ENCODE measurements at places on chromosomes 2 and 18.

DNA sequence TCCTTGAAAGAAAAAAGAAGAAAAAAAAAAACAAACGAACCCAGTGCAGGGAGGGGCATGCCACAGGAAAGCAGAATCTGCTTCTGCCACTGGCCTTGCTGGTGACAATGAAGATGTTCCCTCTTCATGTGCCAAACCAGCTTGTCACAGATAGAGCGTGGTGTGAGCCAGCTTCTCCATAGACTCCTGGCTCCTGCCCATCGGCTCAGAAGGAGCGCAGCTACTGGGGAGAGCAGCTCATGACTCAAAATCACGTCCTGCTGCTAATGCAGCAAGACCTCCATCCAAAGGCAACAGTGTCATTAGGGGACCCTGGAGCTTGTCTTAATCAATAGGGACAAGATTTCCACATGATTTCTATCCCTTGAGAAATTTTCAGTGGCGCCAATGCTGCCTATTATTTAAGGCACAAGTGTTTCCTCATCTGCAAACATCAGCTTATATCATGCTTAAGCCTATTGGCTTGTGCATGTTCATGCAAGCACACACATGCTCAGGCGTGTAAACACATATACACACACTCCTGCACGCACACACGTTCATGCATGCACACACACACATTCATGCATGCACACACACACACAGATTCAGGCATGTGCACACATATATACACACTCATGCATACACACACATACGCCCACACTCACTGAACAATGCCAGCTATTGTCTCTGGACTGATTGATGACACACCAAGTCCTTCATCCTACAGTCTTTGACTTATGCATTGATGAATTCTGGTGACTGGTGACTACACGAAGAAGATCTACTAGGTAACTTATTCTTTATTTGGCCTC, 682.0 kb upstream of the ID2 start:
- no peaks in the 10 kb centered on the region for H3K27me3 ChIP-seq
- H3K4me3 ChIP-seq: no peak overlapping the region
- DNase-seq: no peak
- no peaks in the 10 kb centered on the region for H3K36me3 ChIP-seq

DNA sequence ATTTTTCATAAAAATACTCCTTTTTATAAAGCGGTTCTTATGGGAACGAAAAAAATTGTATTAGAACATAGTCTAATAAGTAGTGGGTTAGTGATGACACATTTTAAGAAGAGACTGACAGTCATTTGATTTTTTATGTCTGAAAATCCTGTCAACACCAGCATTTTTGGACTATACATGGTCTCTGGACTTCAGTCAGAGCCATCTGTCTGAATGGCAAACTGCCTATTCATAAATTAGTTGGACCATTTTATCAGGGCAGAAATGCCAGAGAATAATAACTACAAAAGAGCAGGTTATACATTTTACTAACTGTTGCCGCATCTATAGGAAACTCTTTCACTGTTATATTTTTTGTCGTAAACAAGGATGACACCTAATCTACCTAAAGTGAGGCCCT, 437.6 kb downstream of the ZNF804A start:
- H3K4me1 ChIP-seq: no peaks in the 10 kb centered on the region
- no peaks in the 10 kb centered on the region for H3K27me3 ChIP-seq
- no peak overlapping the region for H3K27ac ChIP-seq
- no peak for DNase-seq
- H3K36me3 ChIP-seq: no peaks in the 10 kb centered on the region
- H3K4me3 ChIP-seq: no peak overlapping the region

- H3K36me3 ChIP-seq: no peaks in the 10 kb centered on the region
- no peak overlapping the region for H3K4me3 ChIP-seq
- no peaks in the 10 kb centered on the region for H3K4me1 ChIP-seq
- H3K27ac ChIP-seq: no peak overlapping the region
- DNase-seq: no peak
- H3K27me3 ChIP-seq: no peaks in the 10 kb centered on the region
Measured at GRCh38 chr2:29004755-29005154, 23.7 kb downstream of the TOGARAM2 start.

DNA sequence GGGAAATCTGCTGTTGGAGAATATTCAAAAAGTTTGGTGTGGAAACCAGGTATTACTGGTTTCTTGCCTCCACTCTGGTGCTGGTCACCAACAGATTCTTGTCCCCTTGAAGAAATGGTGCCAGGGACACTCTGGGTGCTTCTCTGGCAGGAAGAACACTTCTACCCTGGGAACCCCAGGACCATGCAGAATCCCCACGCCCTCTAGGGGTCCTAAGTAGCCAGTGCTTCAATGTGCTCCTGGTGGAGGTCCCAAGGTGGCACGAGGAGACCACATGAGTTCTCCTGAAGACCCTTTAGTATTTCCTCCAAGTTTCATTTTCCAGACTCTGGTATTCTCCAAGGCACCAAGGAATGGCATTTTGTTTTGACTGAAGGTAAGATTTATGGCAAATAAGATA, 380.6 kb downstream of the TSN start:
- H3K4me3 ChIP-seq: no peak overlapping the region
- H3K27me3 ChIP-seq: no peaks in the 10 kb centered on the region
- no peak for DNase-seq
- H3K4me1 ChIP-seq: no peaks in the 10 kb centered on the region
- H3K27ac ChIP-seq: no peak overlapping the region
- no peaks in the 10 kb centered on the region for H3K36me3 ChIP-seq

- no peak for DNase-seq
- H3K36me3 ChIP-seq: no peaks in the 10 kb centered on the region
- no peaks in the 10 kb centered on the region for H3K4me1 ChIP-seq
- no peak overlapping the region for H3K4me3 ChIP-seq
- no peak overlapping the region for H3K27ac ChIP-seq
Measured at GRCh38 chr18:24766376-24766775, 305.9 kb downstream of the HRH4 start.

GRCh38 chr2:27308359-27308881, at the start of gene UCN:
TSS of gene UCN (minus strand) at chr2:27308445. CDS start at chr2:27307895, 550 bp downstream.
- no peak within 1 kb of the TSS for H3K4me3 ChIP-seq
- peak; percentile 78 for DNase-seq
- peaks cover 8% of the 10 kb centered on the region for H3K36me3 ChIP-seq
- peaks cover 14% of the 10 kb centered on the region for H3K4me1 ChIP-seq
- H3K27me3 ChIP-seq: peaks cover 34% of the 10 kb centered on the region
- no peak within 1 kb of the TSS for H3K27ac ChIP-seq

DNA sequence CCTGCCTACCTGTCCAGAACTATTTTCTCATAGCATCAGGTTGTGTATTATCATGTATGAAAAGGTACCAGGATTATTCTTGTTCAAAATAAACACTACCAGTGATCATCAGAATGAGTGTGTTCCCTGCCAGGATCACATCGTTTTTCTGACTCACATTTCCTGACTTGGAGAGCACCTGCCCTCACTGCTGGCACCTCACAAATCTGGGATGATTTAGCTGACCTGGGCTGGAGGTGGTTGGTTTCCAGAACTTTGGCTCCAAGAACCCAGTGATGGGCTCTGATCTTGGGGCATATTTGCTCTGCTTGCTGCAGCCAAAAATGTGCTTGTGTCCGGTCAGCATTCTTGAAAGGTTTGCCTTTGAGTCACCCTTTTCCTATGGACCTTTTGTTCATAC, 836.3 kb upstream of the ACVR2A start:
- H3K4me3 ChIP-seq: no peak overlapping the region
- no peak for DNase-seq
- H3K4me1 ChIP-seq: no peaks in the 10 kb centered on the region

GRCh38 chr2:180523621-180524340, 456.6 kb upstream of the UBE2E3 start:
- H3K27me3 ChIP-seq: no peaks in the 10 kb centered on the region
- no peaks in the 10 kb centered on the region for H3K36me3 ChIP-seq
- no peak for DNase-seq
- H3K4me3 ChIP-seq: no peak overlapping the region
- H3K27ac ChIP-seq: no peak overlapping the region
- H3K4me1 ChIP-seq: no peaks in the 10 kb centered on the region

GRCh38 chr2:118519511-118519910, 327.9 kb downstream of the EN1 start:
- H3K36me3 ChIP-seq: no peaks in the 10 kb centered on the region
- H3K4me1 ChIP-seq: no peaks in the 10 kb centered on the region
- no peaks in the 10 kb centered on the region for H3K27me3 ChIP-seq
- no peak overlapping the region for H3K27ac ChIP-seq

DNA sequence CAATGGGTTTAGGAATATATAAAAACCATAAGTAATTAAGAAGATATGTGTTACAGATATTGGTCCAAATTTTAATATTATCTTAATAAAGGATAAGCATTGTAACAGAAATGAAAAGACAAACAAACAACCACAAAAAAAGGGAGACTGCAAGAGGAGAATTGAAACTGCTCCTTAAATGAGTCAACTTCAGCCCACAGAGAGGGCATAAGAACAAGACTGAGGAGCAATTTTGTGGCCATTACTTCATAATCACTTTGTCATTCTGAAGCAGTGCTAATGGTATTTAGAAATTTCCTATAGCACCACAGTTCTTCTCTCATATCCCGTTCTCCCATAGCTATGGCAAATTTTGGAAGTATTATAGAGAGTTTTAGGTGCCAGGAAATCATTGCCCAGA, 193.2 kb upstream of the HNMT start:
- DNase-seq: no peak
- no peaks in the 10 kb centered on the region for H3K36me3 ChIP-seq
- H3K27me3 ChIP-seq: no peaks in the 10 kb centered on the region
- no peak overlapping the region for H3K4me3 ChIP-seq
- no peaks in the 10 kb centered on the region for H3K4me1 ChIP-seq

GRCh38 chr18:57801325-57801724, 1.8 kb downstream of the ATP8B1 start:
- peaks cover 6% of the 10 kb centered on the region for H3K4me1 ChIP-seq
- H3K36me3 ChIP-seq: no peaks in the 10 kb centered on the region
- DNase-seq: peak; percentile 17
- H3K27me3 ChIP-seq: peaks cover 20% of the 10 kb centered on the region

DNA sequence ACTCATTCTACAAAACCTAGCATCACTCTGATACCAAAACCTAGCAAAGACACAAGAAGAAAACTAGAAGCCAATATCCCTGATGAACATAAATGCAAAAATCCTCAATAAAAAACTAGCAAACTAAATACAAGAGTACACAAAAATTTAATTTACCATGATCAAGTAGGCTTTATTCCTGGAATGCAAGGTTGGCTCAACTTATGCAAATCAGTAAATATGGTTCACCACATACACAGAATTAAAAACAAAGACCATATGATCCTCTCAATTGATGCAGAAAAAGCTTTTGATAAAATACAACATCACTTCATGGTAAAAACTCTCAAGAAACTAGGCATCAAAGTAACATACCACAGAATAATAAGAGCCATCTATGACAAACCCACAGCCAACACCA, 188.3 kb downstream of the ETAA1 start:
- no peak for DNase-seq
- no peaks in the 10 kb centered on the region for H3K4me1 ChIP-seq
- no peak overlapping the region for H3K27ac ChIP-seq
- no peaks in the 10 kb centered on the region for H3K27me3 ChIP-seq
- no peaks in the 10 kb centered on the region for H3K36me3 ChIP-seq
- no peak overlapping the region for H3K4me3 ChIP-seq

- DNase-seq: no peak
- no peak overlapping the region for H3K4me3 ChIP-seq
- peaks cover 6% of the 10 kb centered on the region for H3K27me3 ChIP-seq
- H3K4me1 ChIP-seq: peaks cover 6% of the 10 kb centered on the region
- H3K27ac ChIP-seq: no peak overlapping the region
Measured at GRCh38 chr2:100826494-100826893, 6.6 kb downstream of the NPAS2 start.

- H3K27me3 ChIP-seq: no peaks in the 10 kb centered on the region
- H3K36me3 ChIP-seq: no peaks in the 10 kb centered on the region
- H3K27ac ChIP-seq: no peak overlapping the region
- no peak for DNase-seq
- H3K4me1 ChIP-seq: peaks cover 3% of the 10 kb centered on the region
- no peak overlapping the region for H3K4me3 ChIP-seq
Measured at GRCh38 chr2:221120643-221121042, 451.5 kb downstream of the EPHA4 start.
